ENCODE measurements at places on chromosomes 2 and 18.

GRCh38 chr2:29729401-29729800 is 192.0 kb downstream of the ALK start:
- DNase-seq, result no peak

DNA sequence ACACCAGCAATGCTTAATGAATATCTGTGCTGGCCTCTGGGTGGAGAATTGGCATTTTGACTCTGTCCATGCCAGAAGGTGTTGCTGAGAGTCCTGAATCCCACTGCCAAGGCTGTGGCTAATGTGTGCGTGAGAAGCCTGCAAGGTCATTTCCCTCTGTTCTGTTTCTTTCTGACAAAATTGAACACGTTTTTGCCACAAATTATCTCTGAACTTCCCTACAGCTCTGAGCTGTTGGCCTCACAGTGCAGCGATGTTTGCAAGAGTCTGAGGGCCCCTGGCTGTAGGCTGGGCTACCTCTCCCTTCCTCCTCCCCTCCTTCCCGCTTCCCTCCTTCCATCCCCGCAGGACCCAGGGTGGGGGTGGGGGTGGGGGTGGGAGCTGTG is 154.1 kb upstream of the HS6ST1 start:
- no peak for DNase-seq

DNA sequence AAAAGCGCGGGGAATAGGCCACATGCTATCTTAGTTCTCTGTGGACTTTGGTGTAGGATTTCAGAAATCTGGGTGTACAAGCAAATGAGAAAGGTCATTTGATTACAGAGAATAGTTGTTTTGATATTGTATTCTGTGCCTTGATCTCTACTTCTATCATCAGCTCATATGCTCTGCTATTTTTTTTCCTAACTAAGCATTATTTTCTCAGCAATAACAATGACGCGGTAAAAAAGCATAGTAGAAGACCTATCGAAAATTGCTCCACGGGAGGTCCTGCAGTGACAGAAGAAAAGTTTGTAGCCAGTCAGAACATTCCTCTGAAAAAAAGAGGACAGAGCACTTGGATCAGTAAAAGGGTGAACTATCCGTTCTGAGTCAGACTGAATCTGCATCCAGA is 2.8 kb upstream of the SETBP1 start:
- no peak for DNase-seq

GRCh38 chr2:202204855-202205254 is 33.5 kb downstream of the SUMO1 start:
- DNase-seq, result no peak

- DNase-seq, result peak; percentile 40
Measured at GRCh38 chr2:121649149-121649595, at the start of gene CLASP1. TSS of gene CLASP1 (minus strand) at chr2:121649462. CDS start at chr2:121605895, 43,567 bp downstream.

DNA sequence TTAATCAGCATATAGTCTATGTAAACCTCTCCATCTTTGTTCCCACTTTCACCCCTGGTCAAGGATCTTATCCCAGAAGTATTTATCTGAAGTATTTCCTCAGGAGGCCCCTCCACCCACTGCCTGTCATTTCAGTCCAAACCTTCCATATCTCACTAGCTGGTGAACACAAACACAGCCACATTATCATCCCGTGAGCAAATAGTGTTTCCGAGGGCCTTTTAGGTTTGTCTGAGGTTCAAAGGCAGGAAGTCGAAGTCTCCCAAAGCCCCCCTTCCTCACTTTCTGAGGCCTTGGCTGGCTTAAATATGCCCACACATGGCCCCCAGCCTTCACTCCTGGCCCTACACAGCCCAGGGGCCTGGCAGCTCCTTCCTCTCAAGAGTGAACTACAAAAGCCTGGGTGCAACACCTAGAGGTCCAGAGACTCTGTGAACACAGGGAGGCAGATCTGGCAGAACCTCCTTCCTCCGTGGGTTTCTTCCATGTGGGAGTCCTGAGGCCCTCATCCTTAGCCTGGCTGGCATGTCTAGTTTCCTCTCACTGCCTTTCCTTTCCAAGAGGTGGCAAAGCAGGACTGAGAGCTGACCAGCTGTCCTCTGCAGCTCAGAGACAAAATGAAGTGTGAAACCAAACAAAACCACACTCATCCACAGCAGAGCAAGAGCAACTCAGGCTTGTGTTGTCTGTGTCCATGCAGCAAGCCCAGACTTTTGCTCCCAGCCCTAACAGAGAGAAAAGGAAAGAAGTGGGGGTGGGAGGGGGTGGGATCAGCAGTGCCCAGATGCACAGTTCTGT is 264.2 kb downstream of the SS18 start:
- DNase-seq, result no peak

DNA sequence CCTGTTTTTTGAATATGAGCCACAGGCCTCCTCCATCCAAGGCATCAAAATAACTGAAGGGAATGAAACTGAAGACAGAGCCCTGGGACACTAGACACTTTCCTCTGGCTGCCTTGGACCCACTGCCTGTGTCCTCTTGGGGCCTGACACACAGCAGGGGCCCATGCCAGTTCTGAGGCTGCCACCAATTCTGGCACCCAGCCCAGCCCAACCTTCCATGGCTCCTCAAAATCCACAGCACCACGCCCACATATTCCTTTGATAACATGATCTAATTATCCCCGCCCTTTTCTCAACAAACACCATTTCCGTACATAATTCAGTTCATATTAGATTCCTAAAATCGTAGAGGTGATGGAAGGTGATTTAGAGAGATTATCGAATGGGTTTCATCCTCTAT is 64.2 kb downstream of the EMX1 start:
- no peak for DNase-seq

GRCh38 chr2:205686783-205687640 is 4.7 kb downstream of the NRP2 start:
- no peak for DNase-seq

DNA sequence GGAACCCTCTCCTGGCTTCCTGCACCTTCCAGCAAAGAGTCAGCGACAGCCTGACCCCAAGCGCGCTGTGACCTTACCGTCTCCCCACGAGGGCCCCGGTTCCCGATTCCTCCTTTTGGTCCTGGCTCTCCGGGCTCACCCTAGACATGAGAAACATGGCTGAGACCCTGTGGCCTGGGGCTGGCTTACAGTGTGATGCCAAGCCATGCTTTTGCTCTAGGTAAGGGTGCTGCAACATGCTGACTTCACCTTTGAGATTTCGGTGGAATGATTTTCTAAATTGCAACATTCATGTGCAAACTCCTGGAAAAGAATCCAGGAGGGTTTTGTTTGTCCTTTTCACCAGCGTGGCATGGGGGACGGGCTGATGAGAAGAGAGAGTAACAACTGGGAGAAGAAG is 63.9 kb downstream of the COL6A3 start:
- no peak for DNase-seq

DNA sequence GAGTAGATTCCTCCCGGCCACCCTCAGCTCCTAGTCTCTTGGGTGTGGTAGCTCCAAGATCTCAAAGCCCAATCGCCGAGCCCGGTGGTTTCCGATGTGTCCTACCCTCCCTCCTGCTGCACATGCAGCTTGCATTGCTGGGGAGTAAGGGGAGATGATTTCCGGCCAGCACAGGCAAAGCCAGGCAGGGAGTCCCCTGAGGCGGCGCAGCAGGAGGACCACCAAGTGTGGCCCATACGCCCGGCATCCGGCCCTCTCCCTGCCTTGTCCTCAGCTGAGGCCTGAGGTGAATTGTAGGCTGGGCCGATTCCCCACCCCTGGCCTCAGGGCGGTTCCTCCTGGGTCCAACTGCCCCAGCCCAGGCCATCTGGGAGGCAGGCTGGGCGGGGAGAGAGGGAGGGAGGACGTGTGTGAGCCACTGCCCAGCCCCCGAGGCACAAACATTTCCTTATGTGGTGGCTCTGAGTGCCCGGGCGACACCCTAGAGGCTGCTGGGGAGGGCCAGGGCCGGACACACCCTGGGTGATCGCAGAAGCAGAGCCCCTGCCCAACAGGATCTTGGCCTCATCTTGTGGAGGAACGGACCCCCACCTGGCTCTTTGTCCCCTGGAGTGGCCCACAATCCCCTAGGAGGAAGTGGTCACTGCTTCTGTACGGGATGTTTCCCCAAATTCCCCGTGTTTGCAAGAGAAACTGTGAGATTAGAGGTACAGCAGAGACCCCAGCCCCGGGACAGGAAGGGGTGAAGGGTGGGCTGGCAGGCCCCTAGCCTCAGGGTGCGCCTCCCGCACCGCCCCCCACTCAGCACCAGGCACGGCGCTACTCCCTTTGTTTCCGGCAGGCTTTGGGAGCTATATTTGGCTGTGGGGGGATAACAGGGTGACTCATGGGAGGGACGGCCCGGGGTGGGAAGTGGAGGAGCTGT is 41.9 kb upstream of the PTMA start:
- DNase-seq, result no peak

- peak; percentile 28 for DNase-seq
Measured at GRCh38 chr2:196925768-196926561, 542 bp downstream of the PGAP1 start.

GRCh38 chr2:20472569-20472968 is 25.7 kb downstream of the RHOB start:
- no peak for DNase-seq

- no peak for DNase-seq
Measured at GRCh38 chr2:118086024-118086633, 2.1 kb upstream of the INSIG2 start.

DNA sequence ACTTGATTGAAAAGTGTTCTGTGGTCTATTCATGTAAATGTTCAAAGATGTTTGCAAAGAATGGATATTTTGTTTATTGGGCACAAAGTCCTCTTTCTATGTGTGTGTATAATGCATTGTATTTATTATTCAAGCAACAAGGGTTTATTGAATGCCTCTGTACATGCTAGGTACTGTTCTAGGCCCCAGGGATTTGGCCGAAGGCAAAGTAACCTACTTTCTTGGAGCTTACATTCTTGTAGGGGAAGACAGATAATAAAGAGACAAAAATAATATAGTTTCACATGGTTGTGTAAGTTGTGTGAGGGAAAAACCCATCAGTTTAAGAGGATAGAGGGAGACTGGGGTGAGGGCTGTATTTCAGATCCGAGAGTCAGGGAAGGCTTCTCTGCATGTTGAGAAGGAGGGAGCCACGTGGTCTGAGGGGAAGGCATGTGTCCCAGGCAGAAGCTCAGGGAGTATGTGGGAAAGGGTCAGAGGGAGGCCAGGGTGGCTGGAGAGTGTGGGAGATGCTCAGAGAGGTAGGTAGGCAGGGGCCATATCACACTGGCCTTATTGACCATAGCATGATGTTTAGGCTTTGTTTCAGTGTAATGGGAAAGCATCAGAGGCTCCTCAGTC is 40.4 kb upstream of the GPR155 start:
- no peak for DNase-seq

GRCh38 chr2:241064008-241064801 is 37.9 kb downstream of the MTERF4 start:
- DNase-seq, result peak; percentile 34

DNA sequence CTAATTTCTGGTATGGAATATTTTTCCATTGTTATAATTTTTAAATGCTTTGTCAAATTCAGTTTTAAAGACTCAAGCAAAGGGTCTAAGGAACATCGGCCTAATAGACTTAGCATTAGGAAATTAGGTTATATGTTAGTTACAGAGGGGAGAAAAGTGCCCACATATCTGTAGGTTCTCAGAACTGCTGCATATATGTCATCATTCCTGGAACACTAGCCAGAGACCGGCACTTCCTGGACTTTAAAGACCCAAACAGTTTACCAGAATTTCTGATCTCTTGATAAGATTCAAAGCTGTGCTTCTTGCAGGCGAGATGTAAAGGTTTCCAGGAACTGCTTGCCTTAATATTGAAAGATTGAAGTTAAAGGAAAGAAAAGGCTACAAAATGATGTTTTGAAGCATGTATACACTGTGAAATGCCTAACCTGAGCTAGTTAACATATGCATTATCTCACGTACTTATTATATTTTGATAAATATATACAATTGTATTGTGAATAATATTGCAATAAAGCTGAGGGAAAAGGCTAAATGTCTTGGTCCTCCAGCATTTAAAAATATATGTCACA is 993.6 kb downstream of the LRP1B start:
- DNase-seq, result no peak

DNA sequence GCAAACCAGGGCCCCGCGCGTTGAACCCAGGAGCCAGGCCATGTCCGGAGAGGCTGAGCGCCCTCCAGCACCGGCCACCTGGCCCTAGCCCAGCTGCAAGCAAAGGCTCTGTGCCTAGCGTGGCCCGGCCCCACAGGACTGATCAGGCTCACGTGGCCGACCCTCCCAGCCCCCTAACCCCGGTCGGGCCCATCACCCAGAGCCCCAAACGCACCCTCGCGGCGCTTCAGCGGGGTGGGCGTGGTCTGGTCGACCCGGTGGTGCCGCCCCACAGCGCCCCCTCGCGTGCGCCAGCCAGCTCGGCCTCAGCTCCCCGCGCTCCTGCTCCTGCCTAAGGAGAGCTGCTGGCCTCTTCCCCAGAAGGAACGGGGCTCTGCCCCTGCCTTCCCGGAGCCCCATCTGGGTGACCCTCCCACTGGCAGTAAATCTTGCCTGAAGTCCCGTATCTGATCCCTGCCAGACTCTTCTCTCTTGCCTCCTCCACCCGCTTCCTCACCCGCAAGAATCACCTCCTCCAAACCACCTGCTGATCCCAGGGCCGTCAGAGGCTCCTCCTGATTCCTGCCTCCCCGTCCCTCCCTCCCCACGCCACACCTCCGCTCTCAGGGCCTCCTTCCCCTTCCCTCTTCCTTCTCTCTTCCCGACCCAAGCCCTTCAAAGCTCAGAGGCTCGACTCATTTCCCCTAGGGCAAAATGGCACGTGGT is 12.3 kb upstream of the TEX51 start:
- DNase-seq, result no peak

DNA sequence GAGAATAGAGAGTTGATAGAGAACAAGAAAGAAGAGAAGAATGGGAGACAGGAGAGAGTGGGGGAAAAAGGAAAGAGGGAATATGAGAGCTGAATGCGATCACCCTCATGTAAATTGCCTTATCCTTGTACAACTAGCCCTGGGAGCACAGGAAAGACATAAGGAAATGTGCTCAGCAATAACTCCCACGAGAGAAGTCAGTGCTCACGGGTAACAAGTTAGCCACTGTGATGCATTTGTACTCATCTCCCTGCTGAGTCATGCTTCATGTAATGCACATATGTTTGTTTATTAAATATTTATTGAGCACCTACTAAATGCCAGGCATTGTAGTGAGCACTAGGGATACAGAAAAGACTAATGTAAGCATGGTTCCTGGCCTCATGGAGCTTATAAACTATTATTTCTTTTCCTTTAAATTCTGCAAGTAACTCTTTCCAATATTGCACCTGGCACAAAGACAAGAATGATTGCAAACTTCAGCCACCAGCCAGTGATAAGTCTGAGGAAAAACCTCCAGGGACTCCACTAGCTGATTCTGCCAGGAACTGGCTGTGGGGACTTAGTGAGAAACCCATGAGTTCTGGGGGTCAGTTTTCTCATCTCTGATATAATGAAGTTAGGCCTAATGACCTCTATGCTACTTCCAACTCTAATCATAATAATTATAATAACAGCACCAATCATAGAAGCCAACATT is 124.1 kb downstream of the LNPK start:
- DNase-seq, result no peak

DNA sequence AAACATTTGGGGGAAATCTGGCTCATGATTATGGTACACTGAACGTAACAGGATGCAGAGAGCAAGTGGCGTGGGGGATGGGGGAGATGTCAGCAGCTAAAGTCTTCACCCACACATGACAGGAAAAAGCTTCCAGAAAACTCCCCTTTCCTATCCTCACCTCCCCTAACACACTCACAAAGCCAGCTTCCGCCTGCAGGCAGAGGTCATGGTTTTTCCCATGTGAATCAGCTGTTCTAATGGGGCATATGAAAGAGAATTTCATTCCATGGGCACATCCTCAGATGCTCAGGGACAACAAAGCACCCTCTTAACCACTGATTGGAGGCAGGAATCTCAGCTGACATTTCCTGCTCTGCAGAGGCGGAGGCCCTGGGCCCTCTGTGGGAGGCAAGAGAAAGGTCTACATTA is 129.1 kb downstream of the TSN start:
- no peak for DNase-seq

- DNase-seq, result no peak
Measured at GRCh38 chr18:8513249-8513648, 96.0 kb upstream of the RAB12 start.
